ENCODE measurements at places on chromosomes 4 and X.

GRCh38 chr4:8614365-8615193 lies 22.0 kb downstream of the CPZ start:
- DNase-seq = no peak

GRCh38 chr4:185638093-185638492 lies 102.8 kb upstream of the PDLIM3 start:
- no peak for DNase-seq

GRCh38 chr4:146417822-146418221 lies 103.9 kb downstream of the SLC10A7 start:
- no peak for DNase-seq

DNA sequence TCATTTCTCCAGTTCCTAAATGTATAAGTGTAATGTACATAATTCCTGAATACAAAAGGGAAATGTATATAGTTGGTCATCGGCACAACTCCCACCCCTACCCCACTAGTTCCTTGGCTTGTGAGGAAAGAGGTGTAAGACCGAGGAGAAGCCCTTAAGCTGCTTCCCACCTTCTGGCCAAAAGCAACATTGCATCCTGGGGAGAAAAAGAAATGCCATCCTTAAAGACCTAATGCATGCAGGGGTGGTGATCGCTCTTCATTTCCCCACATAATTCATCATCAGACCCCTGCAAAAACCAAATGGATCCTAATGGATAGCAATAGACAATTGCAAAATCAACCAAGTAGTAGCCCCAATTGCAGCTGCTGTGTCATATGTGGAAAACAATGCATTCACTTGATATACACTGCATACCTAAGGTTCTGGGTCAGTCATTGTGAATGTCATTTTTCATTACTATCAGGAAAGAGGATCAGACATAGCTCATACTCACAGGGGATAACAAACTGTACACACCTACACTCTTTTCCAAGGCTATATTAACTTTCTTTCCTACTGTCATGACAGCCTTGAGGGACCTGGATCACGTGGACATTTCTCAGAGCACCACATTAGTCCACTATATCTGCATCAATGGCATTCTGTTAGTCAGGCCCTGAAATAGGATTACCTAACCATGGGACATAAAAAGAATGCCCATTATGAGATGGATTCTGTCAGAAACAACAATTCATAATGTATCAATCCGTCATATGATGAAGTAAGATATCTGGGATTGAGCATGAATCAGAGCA lies 31.7 kb upstream of the NFXL1 start:
- DNase-seq = no peak

All from left forelimb (tissue), 1 donor.